ENCODE measurements at places on chromosomes 16 and 17.
A peak's percentile ranks its signal among the peaks of the same experiment; 100 is the strongest.

- peak; percentile 92 for DNase-seq
Observed at GRCh38 chr16:65069065-65069464, 52.8 kb downstream of the CDH11 start.

- DNase-seq = no peak
Observed at GRCh38 chr17:9138161-9138717, 116.9 kb downstream of the NTN1 start.

GRCh38 chr16:60295451-60295850 lies 1561.3 kb upstream of the GOT2 start:
- no peak for DNase-seq

DNA sequence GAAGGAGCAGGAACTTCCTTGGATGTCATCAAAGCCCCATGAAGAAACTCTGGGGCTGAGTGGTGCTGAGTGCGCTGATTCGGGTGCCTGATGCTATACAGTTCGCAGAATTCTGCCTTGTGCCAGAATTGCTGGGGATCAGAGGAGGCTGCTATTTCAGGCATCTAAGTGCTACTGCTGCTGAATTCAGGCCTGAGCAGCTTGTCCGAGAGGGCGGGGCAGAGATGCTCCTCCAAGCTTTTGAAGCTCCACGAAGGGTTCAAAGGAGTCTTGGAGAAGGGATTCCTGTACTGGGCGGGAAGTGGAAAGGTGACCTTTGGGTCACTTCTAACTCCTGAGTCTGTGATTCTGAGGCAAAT lies 227.8 kb downstream of the CCDC182 start:
- no peak for DNase-seq

DNA sequence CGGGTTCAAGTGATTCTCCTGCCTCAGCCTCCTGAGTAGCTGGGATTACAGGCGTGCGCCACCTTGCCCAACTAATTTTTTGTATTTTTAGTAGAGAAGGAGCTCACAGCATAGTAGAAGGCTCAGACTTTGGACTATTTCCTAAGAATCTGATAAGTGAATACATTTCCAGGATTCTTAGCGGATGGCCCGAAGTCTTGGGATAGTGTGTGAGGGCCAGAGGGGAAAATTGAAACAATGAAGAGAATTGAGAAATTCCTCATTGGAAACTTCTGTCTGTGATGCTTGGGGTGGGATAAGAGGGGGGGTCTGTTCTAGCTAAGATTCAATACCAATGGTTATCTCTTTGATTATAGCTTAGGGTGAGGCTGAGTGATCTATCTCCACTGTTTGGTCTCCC lies 183.3 kb downstream of the MSI2 start:
- DNase-seq = no peak

- no peak for DNase-seq
Observed at GRCh38 chr17:14427900-14428647, 127.2 kb downstream of the HS3ST3B1 start.

- peak; percentile 52 for DNase-seq
Observed at GRCh38 chr16:88569614-88569984, 604 bp upstream of the ZC3H18 start.

DNA sequence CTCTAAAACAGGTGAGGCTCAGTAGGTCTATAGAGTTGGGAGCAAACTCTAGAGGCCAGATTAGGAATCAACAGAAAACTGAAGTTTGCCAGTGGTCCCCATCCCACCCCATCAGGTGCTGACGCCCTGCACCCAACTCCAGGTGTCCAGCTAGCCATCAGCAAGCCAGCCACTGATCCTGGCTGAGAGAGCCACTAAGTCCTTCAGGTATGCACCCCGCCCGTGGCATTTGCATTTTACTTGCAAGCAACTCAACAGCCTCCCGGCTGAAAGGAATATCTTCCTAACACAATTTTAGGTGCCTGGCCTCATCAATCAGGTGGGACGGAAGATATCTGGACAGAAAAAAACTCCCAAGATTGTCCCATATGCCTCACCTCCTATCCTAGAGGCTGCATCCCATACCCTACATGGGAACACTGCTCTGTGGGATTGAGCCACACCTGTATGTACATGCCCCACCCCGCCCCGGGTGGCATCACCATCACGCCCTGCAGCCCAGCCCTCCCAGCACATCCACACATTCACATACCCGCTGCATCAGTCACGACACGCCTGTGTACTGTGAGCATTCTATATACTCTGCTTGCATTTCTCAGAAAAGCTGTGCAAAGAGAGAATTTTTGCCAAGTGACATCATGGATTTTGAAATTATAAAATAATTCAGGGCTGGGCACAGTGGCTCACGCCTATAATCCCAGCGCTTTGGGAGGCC lies 8.3 kb downstream of the OTOP3 start:
- peak; percentile 25 for DNase-seq

DNA sequence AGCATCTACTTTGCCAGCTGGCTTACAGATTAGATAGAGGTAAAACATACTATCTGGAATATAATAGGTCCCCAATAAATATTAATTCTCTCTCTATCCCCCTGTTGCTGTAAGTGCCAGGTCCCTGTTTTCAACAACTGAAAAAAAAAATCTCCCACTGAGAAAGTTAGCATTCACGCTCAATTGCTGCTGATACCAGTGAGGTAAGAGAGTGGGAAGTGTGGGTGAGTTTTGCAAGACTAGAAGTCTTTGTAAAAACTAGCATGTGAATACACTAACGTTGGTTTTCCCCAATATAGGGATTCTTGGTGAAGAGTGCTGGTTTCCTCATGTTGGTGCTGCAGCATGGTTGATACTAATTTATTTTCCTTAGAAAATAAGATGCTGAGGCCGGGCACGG lies 11.7 kb upstream of the TAOK1 start:
- DNase-seq = no peak

GRCh38 chr16:968620-969019 lies 2.2 kb downstream of the LMF1 start:
- DNase-seq = no peak
